ENCODE measurements at places on chromosomes 1 and 21.

DNA sequence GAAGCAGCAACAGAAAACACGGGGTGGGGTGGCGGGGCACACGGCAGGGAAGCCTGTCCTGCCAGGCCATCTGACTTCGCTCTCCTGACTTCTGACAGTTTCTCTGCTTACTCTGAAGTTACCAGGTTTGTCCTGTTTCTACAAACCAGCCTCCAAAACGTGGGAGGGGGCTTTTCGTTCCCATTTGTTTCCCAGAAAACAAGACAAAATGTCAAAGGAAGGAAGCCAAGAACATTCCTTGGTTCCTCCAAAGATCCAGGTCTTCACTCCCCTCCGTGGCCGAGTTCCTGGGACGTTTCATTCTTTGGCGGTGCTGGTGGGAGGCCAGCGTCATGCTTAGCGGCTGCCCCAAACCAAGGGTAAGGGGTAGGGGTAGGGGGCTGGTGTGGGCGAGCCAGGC, 49.6 kb downstream of the MEGF6 start:
- no peak for DNase-seq

DNA sequence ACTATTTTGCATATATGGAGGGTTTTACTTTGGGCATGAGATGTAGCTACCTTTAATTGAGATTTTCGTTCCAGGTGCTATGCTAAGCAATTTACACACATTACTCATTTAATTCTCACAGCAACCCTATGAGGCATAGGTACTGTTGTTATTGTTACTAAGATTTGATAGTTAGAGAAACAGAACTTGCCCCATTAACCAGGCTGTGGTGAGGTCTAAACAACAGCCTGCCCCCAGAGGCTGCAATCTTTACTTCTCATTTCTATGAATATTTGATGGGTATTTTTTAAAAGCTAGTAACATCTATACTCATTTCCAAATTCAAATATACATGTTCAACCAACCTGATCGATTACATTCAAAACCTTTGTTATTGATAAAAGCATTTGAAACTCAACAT, 155.6 kb downstream of the GALNT2 start:
- DNase-seq = no peak

GRCh38 chr1:21350202-21350885, 60.1 kb upstream of the ECE1 start:
- DNase-seq = no peak

- no peak for DNase-seq
Measured at GRCh38 chr1:145927916-145928643, 796 bp upstream of the RBM8A start.

GRCh38 chr1:57124768-57125446, 159.1 kb upstream of the C8B start:
- DNase-seq = no peak

DNA sequence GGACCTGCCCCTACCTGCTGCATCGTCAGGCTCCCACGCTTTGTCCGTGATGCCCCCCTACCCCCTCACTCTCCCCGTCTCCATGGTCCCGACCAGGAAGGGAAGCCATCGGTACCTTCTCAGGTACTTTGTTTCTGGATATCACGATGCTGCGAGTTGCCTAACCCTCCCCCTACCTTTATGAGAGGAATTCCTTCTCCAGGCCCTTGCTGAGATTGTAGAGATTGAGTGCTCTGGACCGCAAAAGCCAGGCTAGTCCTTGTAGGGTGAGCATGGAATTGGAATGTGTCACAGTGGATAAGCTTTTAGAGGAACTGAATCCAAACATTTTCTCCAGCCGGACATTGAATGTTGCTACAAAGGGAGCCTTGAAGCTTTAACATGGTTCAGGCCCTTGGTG, 8.9 kb downstream of the SPATA46 start:
- no peak for DNase-seq
